Left forelimb (tissue), 1 donor: ENCODE measurements at places on chromosomes 1 and 21.

DNA sequence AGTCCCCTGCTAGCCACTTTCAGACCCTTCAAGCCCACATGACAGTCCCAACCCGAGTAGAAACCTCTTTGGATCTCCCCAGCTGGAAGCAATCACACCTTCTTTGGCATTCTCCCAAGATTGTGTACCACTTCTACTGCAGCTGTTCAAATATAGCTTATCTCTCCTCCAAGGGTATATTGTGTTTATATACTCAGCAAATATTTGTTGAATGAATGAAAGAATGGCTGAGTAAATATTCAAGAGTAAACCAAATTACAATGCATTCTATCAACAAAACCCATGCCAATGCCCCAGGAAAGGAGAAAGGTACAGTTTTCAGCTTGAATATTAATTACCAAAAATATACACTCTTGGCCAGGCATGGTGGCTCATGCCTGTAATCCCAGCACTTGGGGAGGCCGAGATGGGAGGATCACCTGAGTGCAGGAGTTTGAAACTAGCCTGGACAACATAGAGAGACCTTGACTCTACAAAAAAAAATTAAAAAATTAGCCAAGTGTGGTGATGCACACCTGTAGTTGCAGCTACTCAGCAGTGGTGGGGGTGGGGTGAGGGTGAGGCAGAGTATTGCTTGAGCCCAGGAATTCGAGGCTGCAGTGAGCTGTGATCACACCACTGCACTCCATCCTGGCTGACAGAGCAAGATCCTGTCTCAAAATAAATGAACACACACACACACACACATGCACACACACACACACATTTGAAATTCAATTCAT is 68.5 kb downstream of the NIBAN1 start:
- DNase-seq = no peak

- DNase-seq = no peak
Observed at GRCh38 chr1:31127266-31127665, 61.7 kb upstream of the PUM1 start.

GRCh38 chr21:42542196-42542595 is 28.5 kb downstream of the SLC37A1 start:
- no peak for DNase-seq

GRCh38 chr1:210398466-210398865 is 69.8 kb downstream of the HHAT start:
- no peak for DNase-seq

- DNase-seq = peak; percentile 72
Observed at GRCh38 chr1:33055210-33056008, 18.7 kb upstream of the AK2 start.

- DNase-seq = no peak
Observed at GRCh38 chr1:211476200-211476849, 15.6 kb downstream of the RD3 start.
